ENCODE measurements at places on chromosomes 16 and 17.

GRCh38 chr16:14454391-14454790 lies 175.7 kb downstream of the PARN start:
- DNase-seq = no peak

- DNase-seq = no peak
Measured at GRCh38 chr16:89119661-89120141, 26.0 kb downstream of the ACSF3 start.

GRCh38 chr17:55705847-55706246 lies 16.8 kb downstream of the TMEM100 start:
- no peak for DNase-seq

DNA sequence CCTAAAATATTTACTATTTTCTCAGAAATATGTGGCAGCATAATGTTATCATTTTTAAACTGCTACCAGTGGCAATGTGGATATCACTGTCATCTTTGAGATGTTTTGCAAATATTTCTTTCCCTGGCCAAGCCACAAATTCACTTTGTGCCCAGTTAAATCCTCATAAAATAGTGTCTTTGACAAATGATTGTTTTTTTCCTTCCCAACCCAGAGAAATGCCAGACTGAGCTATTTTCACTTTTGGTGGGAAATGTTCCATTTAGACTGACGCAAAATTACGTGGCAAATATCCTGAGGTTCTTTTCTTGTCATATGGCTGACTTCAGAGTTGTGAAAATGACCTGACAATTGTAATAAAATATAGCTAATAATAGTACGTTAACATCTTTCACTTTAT lies 807.0 kb upstream of the SOX9 start:
- no peak for DNase-seq

- no peak for DNase-seq
Measured at GRCh38 chr17:233473-233941, 52.1 kb upstream of the DOC2B start.

All from stimulated activated CD4-positive, alpha-beta T cell treated with anti-CD3 and anti-CD28 coated beads, Interleukin-2, amount 100 ng/mL, for 24 hours (primary cell).